Activated naive CD4-positive, alpha-beta T cell treated with anti-CD3 and anti-CD28 coated beads, Interleukin-2, amount 50 U/mL, for 16 hours (primary cell): ENCODE measurements at places on chromosomes 7 and 10.

GRCh38 chr10:133143200-133143533 is 16.9 kb upstream of the KNDC1 start:
- DNase-seq = no peak

GRCh38 chr7:14184292-14184864 is 194.9 kb upstream of the ETV1 start:
- no peak for DNase-seq

- no peak for DNase-seq
Observed at GRCh38 chr10:7872041-7872442, 53.7 kb downstream of the TAF3 start.

DNA sequence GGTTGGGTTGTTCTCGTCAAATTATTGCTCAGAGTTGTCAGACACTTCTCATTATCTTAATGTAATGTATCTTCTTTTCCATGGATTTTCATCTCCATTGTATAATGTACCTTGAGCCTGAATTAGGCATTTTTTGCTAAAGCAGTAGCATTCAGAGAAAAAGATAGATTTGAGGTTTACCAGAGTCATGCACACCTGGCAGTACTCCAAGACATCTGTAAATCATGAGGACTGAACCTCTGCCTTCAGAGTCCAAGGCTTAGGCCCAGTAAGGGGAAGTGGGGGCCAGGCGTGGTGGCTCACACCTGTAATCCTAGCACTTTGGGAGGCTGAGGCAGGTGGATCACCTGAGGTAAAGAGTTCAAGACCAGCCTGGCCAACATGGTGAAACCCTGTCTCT is 624.3 kb upstream of the MBL2 start:
- no peak for DNase-seq

- no peak for DNase-seq
Observed at GRCh38 chr7:158771213-158771834, 58.0 kb downstream of the ESYT2 start.

- DNase-seq = no peak
Observed at GRCh38 chr7:148584154-148584827, 6.3 kb upstream of the C7orf33 start.

DNA sequence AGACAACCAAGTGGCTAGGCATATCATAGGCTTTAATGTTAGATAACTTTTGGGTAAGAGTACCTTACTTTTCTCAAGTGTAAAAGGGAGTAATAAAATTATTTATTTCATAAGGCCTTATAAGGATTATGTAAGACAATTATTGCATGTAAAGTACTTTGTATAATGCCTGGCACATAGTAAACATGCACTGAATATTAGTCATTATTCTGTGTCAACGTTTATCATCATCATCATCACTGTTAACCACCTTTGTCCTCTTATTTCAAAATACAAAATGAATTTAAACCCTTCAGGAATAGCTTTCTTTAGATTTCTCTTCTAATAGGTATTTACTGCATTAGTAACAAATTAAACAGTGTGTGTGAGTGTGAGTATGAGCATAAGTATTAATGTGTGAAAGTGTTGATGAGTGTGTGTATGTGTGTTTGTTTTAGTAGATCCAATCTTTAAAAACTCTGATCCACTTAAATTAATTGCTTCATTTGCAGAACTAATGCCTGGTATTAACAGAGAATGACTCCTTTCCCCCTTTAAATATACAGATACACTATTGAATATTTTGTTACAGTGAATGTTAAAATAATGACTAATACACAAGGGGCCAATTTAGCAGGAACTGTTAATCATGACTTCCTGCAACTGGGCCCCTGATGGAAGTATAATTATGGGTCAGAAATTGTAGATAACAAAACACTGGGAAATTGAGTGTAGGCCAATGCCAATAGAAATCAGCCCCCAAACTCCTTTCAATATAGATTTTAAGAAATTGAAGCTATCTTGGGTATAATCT is 213.3 kb upstream of the FZD8 start:
- no peak for DNase-seq

- no peak for DNase-seq
Observed at GRCh38 chr10:35150308-35150707, 23.7 kb downstream of the CREM start.

DNA sequence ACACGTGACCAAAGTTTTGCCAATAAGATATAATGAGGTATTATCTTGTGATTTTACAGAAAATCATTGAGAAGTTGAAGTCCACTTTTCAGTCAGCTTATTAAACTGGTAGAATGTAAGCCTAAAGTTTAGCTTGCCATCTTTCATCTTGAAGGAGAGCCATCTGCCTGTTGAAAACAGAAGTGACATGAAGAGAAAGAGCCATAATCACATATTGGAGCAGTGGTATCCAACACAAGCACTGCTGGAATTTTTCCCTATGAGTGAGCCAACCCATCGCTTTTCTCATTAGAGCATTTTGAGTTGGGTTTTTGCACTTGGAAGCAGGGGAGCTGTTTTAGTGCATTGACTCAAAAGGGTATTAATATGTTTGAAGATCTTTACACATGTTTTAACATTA is 117.6 kb upstream of the FERD3L start:
- no peak for DNase-seq

GRCh38 chr10:31353574-31353973 is 34.6 kb downstream of the ZEB1 start:
- no peak for DNase-seq

DNA sequence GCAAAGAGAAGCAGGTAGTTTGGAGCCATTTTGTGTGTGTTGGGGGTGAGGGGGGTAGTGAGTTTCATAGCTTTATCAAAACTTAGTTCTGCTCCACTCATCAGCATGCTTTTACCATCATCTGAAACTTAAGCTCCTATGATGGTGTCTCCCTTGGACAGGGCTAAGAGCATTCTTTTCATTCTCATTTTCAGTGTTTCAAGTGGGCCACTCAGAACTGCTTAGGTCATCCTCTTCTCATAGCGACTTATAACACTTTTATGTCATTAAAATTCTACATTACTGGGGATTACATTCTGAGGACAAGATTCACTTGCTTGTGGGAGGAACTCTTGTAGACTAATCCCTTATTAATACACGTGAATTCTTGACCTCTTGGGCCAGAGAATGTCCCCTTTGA is 649.4 kb downstream of the SUGCT start:
- DNase-seq = no peak

DNA sequence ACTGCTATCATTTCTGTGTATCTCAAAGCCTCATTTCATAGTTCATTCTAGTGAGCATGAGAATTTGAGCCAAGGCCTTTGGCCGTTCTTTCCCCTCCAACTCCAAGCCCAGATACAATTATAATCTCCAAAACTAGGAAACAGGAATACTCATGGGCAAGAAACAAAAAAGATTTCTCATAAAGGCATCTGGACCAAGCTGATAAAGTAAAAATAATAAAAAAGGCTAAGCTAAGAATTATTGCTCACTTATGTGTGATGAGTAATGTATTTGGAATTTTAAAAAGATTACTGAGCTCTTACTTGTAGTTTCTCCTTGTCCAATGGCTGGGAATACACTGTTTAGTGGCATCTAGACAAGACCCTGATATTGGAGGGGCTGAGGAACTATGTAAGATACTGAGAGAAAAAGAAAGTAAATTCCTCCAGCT is 196.4 kb upstream of the POM121L12 start:
- no peak for DNase-seq

GRCh38 chr10:5666841-5667630 is 641 bp upstream of the ASB13 start:
- no peak for DNase-seq

GRCh38 chr7:117259615-117260014 is 63.2 kb downstream of the WNT2 start:
- no peak for DNase-seq

DNA sequence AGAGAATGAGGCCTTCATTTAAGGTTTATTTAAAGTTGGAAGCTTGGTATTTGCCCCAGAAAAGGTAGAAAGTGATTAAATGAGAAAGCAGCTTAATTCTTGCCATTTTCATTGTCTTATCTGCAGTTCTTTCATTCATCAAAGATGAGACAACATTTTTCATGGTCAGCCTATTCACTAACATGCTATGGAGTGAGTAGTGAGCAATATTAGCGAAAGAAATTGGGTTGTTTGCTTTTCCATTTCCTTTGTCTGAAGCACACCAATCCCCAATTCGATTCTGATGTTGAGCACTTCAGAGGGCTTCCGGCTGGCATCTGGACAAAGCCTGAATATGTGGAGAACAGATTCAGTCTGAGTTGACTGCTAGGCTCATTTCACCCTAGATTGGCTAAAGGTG is 317.2 kb downstream of the BBS9 start:
- no peak for DNase-seq

DNA sequence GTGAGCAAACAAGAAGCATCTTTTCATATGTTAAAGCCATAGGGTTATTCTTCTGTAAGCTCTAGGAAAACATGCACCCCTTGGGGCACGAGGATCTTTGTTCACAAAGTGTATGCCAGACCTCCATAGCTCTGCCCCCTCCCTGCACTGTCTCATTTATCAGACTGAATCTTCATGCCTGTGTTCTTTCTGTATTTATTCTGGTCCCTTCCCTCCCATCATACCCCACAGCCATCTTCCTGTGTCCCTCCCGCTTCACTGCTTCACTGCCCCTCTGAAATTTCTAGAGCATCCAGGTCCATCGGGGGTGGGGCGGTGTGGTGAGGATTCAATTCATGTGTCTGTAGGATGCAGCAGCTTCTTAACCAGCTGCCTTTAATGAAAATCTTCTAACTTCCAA is 7.5 kb downstream of the EPHB6 start:
- DNase-seq = no peak

- no peak for DNase-seq
Observed at GRCh38 chr7:132666774-132667172, 90.5 kb upstream of the PLXNA4 start.

DNA sequence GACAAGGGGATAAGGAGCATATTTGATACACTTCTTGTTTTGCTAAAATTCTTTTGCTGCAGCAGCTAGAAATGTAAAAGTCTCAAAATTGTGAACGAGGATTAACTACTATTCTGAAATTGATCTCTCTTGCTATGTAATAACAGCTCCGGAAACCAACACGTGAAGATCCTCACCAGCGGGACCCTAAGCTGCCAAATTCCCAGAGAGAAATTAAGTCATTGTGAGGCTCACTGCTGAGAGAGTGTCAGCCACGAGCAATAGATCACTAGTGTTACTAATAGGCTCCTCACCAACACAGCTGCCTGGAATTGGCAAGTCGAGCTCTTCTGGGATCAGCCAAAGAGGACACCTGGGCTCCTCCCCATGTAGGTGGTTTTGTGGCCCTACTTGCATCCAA is 5.6 kb upstream of the VWA2 start:
- no peak for DNase-seq

DNA sequence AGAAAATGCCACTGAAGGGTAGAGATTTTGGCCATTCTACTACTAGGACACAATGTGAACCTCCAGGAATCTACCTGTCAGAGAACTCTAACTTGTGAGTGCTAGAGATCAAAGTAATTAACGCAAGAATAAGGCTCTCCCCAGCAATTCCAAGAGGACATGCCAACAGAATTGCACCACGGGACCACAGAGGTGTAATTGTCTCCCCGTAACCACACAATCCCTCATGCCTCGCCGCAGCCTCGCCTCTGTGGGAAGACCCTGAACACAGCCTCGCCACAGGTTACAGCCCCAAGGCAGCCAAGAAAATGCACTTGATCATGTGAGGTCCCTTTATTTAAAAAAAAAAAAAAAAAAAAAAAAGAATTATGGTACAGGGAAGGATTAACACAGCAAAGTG is 29.5 kb downstream of the CDCA7L start:
- no peak for DNase-seq

DNA sequence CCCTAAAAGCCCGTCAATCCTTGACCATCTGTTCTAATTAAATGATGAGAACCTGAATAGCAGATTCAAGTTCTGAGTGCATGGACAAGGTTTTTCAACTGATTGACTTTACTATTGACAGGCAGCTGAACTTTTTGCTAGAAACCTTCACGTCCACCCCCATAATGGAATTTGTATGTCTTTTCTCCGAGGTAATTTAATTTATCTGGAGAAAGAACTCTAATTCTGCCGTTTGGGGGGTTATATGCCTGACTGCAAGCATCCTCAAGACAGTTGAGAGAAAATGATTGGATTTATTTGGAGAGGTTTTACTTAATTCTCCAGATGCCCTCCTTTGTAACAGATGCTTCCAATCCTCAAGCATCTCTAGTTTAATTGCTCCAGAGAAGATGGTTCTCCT is 1053.4 kb upstream of the AUTS2 start:
- no peak for DNase-seq

DNA sequence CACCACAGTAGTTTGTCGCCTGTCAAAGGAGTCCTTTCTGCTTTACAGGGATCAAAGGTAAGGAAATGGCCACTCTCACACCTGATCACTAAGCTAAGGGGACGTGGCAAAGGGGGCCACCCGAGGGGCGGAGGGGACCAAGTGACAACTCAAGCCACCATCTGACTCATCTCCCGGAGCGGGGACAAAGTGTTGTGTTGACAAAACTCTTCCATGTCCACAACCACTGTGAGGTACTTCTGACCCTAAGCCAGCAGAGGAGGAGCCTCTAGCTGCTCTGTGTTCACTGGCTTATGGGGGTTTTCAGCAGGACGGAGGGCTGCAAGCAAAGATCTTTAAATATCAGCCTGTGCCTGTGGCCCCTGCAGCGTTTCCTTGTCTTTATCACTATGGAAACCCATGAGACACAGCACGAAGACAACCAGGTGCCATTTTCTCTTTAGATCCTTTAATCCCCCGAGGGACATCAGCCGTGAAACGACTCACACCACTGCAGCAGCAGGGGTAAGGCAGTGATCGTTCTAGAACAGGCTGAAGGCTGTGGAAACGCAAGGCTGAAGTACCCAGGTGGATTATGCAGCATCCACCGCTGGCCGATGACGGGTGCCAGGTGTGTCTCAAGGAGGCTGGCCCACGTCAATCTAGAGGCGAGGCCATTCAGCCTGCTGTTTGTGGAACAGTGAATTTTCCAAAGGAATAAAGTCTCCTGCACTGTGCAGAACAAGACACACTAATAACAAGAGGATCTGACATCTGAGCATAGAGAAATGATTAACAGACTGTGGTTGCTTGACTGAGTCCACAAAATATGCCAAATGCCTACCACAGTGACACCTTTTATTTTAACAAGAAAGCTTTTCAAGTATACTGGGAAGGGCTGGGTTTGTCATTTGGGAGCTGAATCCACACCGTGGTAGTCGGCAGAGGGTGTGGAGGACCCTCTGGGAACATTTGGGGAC is 26.6 kb upstream of the DDC start:
- DNase-seq = no peak

GRCh38 chr10:117477961-117478670 is 64.4 kb upstream of the EMX2 start:
- DNase-seq = no peak

GRCh38 chr7:25801214-25801613 is 350.8 kb upstream of the NFE2L3 start:
- DNase-seq = no peak

DNA sequence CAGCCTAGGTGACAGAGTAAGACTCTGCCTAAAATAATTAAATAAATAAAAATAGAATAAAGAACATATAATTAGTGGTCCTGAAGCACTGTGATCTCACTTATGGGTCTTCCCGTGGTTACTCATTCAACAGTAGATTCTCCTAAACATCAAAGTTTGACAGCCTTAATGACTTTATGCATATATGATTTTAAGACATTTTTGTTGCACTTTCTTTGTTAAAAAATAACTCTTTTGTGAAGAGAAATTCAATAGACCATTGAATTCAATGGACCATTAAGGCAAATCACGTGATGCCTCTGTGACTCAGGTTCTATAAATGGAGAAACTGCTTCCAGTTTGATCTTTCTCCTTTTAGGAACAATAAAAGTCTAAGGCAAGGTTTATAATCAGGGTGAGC is 59.6 kb downstream of the ATOH7 start:
- no peak for DNase-seq
